Renal cortex interstitium (tissue), 15 donors: ENCODE measurements at places on chromosomes 2 and 18.

DNA sequence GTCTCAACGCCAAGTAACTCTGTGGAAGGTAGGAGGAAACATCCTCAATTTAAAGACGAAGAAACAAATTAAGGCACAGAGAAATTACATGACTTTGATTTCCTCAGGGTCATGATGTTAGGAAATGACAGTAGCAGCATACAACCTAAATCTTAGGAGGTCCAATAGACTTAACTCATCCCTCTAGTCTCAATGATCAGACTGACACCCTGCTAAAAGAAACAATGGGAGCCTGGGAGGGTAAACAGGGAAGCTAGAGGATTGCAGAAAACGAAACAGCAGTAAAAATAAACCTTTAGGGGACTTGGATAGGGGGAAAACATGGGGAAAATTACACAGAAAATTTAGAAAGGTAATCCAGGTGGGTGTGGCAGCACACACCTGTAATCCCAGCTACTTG, 56.0 kb downstream of the ROCK2 start:
- DNase-seq = no peak

GRCh38 chr18:47999801-48000248, 69.4 kb upstream of the SMAD2 start:
- DNase-seq = no peak

DNA sequence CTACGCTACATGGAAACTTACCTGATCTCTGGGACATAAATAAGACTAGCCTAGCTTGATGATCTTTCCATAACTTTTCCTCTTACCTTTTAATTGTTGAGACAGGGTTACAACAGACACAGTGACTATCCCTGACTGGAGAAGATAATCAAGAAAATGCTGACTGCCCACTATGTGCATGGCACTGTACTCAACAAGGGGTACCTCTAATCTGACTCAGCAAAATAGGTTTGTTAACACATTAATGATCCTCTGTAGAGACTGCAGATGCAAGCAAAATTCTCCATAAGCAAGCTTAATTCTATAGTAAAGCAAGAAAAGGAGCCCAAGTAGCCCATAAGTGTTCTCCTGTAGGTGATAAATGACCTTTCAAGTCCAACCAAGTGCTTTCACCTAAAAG, 25.5 kb downstream of the ACVR1C start:
- DNase-seq = no peak

DNA sequence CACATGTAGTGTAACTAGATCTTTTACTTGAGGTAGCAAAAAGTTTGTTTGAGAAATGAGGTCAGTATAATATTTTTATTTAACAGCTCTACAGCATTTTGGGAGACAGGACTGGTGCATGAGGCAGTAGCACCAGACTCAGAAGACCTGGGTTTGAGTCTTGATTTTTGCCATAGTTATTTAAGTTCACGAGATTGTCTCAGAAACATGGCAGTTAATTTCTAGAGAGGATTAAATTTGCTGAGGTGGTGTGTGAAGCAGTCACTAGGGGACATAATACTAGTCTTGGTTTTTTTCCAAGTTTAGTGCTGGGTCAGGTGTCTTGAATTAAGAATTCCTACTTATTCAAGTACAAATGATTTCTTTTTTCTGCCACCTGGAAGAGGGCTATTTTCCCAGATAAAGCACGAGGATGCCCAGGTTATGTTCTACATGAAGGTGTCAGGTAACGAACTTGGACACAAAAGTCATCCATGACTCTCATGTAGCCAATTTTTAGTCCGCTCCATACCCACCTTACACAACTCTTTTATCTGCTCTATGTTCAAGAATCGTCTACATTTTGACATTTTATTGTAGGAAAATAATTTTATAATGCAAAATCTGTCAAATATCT, 1.4 kb downstream of the MARCHF7 start:
- no peak for DNase-seq

DNA sequence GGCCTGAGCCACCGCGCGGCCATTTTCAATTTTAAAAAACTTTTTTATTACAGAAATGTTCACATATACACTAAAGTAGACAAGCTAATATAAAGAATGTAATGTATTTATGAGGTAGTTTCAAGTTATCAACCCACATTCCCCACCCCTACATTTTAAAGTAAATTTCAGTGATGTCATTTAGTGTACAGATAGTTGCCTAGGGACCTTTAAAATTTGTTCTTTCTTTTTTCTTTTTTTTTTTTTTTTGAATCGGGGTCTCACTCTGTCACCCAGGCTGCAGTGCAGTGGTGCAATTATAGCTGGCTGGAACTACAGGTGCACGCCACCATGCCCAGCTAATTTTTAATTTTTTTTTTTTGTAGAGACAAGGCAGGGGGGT, 2.6 kb upstream of the LIMS1 start:
- DNase-seq = no peak

DNA sequence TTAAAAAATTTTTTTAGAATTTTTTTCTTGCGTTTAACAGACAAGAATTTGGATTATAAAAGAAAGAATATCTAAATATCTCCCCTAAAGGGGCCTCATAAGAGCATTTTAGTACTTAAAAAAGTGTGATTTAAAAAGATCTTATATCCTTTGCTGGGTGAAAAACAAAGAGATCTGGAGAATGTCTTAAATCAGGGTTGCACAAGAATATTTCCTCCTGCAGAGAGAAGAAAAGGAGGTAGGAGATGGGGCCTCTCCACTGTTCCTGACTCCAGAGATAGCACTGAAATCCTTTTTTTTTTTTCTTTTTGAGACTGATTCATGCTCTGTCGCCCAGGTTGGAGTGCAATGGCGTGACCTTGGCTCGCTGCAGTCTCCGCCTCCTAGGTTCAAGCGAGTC, 68.5 kb upstream of the OSR1 start:
- no peak for DNase-seq

GRCh38 chr2:73081181-73081671, 9.7 kb upstream of the SFXN5 start:
- no peak for DNase-seq

DNA sequence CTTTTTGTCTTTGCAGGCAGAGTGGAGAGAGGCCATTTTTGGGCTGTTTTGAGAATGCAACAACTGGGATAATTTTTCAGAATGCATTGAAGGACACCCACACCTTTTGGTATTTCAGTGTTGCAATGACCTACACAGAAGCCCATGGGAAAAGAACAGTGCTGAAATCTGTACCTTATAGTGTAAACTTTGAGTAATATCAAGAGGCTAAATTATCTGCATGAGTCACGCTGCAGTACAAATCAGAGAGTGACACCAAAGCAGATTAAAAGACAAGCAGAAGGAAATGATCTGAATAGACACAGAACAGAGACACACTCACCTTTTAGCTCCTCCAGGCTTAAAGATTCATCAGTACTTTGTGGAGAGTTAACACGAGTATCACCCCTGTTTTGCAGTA, 265.3 kb downstream of the PAX3 start:
- DNase-seq = no peak

- no peak for DNase-seq
These were observed 21.1 kb downstream of the CPS1 start for GRCh38 chr2:210577263-210578071.

- DNase-seq = no peak
These were observed 95.3 kb upstream of the RMDN2 start for GRCh38 chr2:37829616-37830395.
